T-helper 2 cell (primary cell): ENCODE measurements at places on chromosomes 7 and 10.
A peak's percentile ranks its signal among the peaks of the same experiment; 100 is the strongest.

GRCh38 chr7:1055491-1055955 lies 11.2 kb downstream of the GPR146 start:
- no peak for DNase-seq

DNA sequence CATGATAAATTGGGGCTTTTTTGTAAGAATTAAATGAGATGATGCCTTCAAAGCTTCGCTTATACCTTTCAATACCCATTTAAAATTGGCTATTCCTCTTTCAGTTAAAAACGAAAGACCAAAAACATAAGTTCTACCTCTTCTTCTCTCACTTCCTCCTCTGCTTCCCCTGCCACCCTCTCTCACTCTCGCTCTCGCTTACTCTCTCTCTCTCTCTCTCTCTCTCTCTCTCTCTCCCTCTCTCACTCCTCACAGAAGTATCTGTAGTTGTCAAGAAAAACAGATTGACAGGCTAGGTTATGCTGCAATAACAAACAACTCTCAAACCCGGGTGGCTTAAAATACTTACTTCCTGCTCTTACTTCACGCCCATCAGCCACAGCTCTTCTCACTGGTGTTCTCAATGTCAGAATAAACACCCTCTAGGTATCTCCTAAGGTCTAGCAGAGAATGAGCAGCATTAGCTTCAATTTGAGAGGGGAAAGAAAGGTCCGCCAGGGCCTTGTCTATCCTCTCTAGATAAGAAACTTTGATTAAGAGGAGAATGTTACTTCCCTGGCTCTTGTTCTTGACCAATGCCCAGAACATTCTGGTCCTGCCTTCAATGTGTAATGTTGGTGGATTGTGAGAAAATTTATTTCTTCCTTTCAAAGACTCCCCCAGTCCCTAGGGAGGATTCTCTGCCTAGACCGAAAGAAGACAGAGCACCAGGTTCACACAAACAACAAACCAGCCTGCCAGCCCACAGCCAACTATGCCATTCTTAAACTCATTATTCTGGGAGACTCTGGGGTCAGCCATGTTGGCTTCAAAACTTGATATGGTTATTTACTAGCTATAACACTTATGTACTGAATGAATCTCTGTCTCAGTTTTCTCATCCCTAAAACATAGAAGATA lies 1028.7 kb downstream of the XPNPEP1 start:
- no peak for DNase-seq

- no peak for DNase-seq
These were observed 142.6 kb downstream of the CREB5 start for GRCh38 chr7:28554802-28555471.

GRCh38 chr10:7797582-7797981 lies 9.6 kb downstream of the ATP5F1C start:
- peak; percentile 44 for DNase-seq

GRCh38 chr10:84158550-84158949 lies 15.1 kb upstream of the GPR15LG start:
- no peak for DNase-seq

GRCh38 chr10:12741360-12741804 lies 260.1 kb downstream of the CCDC3 start:
- DNase-seq: no peak

GRCh38 chr10:34918776-34919315 lies 103.8 kb upstream of the PARD3 start:
- no peak for DNase-seq

GRCh38 chr7:26237035-26237807 lies 35.7 kb downstream of the CBX3 start:
- DNase-seq: no peak

DNA sequence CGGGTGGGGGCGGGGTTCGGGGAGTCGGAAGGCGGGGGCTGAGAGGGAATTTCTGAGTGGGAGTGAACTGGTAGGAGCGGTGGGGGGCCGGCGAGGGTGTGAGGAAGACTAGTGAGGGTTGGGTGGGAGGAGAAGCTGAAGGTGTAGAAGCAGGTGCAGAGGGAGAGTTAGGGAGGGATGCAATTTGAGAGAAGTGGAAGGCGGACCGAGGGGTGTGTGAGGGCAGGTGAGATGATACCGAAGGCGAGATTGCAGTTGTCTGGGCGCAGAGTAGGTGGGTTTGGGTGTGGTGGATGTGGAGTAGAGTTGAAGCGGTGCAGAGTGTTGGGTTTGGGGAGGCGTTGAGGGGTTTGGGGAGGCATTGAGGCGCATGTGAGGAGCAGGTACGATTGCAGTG lies 643 bp downstream of the KAT6B start:
- DNase-seq: no peak

DNA sequence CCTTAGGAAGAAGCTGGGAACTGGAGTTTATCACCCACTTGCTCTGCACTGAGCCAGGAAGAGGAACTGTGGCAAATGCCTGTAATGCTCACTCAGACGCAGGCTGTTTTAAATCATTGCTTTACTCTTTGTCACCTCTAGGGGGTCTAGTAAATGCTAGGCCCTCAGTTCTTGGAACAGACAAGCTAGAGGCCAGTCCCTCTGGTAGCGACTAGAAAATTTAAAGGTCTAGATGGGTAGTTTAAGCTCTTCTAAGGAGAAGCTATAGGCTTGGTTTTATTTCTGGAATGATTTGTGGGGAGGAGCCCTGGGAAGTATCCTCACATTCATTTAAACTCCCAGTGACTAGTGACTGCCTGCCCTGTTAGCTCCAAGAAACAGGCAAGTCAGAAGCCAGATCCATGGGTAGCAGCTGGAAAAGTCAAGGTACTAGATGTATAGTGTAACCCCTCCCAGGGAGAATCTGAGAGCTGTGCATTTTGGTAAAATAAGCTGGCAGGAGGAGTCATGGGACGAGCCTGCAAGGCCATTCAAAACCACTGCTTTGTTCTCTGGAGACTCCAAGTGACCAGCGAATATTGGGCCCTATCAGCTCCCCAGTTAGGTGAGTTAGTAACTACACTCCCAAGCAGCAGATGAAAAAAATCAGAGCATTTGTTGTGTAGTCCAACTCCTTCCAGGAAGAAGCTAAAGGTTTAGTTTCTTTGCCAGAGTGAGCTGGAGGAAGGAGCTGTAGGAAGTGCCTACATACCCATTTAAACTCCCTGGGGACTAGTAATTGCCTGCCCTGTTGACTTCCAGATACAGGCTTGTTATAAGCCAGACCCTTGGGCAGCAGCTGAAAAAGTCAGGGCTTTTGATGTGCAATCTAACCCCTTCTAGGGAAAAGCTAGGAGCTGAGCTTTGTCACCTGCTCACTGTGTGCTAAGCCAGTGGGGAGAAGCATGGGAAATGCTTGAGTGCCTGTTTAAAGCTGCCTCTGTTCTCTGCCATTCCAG lies 68.9 kb downstream of the DYNC1I1 start:
- no peak for DNase-seq

DNA sequence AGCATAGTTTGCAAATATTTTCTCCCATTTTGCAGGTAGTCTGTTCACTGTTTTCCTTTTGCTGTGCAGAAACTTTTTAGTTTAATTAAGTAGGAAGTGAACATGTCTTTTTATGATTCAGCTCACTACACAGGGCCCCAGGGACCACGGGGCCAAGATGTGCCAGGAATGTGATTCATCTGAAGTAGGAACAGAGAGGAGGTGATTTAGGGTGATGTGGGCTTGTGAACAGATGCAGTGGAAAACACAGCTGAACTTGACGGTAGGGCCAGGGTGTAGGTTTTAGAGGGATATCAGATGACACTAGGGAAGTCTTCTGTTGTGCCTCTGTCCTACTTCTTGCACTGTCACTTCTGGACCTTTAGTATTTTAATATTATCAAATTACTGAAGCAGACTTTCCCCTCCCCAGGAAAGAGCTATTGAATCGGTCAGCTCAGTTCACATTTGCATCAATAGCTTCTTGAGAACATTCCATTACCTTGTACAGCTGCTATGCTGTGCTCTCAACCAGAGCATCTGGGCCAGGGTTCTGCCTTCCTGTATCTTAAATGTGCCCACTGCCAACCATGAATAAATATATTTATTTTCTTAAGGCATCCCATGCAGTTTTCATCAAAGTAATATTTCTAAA lies 96.9 kb downstream of the OSBPL3 start:
- peak; percentile 26 for DNase-seq

DNA sequence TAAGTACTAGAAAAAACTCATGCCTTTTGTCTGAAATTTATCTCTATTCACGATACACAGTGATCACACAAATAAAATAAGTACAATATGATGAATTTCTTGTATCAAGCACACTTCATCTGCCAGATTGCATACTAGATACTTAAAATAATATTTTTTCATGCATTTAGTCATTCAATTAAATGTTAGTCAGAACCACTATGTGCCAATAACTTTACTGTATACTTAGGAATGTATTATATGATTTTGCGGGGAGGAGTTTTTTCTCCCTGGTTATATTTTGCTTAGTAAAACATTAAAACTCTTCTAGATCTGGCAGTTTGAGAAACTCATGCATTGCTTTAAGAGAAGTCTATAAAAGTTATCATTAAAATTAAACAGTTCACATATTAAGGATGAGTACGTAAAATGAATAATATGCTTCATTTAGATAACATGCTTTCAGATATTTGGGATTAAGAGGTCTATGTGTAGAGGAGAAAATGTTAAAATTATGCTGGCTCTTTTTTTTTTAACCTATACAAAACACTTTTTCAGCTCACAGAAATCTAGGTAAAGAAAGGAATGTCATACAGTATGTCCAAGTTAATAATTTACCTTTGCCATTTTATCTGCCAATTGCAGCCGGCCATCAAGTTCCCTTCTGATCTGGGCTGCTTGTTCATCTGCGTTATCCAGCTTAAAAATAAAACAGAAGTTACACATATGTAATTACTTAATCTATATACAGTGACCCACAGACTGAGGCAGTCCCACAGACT lies 70.1 kb downstream of the RNF133 start:
- no peak for DNase-seq

GRCh38 chr10:92486637-92487036 lies 87.3 kb downstream of the IDE start:
- DNase-seq: no peak

DNA sequence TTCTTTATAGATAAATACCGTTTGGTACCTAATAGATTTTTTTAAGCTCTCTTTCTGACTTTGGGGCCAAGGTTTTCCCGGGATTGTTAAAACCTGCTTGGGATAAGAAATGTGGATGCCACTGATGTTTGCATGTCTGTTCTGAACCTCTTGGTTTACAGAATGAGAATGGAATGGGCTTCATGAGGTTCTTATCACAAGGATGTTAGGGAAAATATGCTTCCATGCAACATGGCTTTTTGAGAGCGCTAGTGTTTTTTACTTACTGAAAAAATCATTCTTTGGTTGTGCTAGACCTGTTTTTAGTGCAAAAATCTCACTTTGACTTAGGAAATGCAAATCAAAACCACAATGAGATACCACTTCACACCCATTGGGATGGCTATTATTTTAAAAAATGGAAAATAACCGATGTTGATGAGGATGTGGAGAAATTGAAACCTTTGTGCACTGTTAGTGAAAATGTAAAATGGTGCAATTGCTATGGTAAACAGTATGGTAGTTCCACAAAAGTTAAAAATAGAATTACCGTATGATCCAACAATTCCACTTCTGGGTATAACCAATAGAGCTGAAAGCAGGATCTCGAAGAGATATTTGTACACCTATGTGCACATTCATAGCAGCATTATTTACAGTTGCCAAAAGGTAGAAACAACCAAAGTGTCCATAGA lies 38.9 kb downstream of the TSPAN14 start:
- no peak for DNase-seq

DNA sequence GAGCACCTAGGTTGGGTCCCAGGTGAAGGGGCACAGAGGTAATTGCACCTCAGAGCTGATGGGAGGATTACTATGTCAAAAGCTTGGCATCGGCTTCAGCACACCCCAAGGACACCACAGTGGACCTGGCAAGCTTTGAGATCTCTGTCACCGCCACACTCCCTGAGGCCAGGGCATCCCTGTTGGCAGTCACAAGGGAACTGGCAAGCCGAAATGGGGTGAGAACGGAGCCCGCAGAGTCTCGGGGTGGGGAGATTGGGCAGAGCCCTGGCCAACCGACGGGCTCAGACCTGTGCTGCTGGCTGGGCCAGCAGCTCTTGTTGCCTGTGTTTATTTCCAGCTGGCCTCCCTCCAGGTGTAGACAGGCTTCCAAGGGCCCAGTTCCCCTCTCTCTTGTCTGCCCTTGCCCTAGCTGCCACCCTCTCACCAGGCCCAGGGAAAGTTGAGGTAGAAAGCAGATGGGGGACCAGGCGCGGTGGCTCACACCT lies 2.5 kb downstream of the HSPB1 start:
- no peak for DNase-seq

DNA sequence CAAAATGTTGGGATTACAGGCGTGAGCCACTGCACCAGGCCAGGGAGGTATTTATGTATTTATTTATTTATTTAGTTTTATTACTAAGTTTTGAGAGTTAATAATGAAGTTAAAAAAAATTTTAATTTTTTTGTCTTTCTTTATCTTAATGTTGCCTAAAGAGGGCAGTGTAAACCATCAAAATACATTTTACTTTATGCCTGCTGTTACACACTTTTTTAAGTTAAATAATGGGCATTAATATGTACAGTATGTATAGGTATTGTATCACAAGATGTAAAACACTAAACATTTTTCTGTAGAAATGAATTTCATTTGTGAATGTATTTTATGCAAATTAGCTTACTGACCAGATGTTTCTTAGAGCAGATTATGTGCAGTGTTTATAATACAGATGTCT lies 129.4 kb downstream of the AASS start:
- DNase-seq: no peak

DNA sequence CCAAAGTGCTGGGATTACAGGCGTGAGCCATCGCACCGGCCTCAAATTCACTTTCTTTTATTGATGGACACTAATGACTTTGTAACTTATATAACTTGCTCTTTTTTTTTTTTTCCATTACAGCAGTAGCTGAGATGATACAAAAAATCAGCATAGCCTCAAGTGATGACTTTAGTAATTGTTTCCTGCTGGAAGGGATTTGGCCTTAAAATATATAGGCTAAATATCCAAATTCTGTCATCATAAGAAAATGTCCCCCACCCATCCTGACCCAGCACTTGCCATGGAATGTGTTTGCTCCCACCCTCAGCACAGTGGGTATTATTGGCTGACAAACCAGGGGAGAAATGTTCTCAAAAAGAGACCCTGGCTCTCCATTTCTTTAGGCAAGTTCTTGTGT lies 1264.1 kb upstream of the AUTS2 start:
- no peak for DNase-seq

DNA sequence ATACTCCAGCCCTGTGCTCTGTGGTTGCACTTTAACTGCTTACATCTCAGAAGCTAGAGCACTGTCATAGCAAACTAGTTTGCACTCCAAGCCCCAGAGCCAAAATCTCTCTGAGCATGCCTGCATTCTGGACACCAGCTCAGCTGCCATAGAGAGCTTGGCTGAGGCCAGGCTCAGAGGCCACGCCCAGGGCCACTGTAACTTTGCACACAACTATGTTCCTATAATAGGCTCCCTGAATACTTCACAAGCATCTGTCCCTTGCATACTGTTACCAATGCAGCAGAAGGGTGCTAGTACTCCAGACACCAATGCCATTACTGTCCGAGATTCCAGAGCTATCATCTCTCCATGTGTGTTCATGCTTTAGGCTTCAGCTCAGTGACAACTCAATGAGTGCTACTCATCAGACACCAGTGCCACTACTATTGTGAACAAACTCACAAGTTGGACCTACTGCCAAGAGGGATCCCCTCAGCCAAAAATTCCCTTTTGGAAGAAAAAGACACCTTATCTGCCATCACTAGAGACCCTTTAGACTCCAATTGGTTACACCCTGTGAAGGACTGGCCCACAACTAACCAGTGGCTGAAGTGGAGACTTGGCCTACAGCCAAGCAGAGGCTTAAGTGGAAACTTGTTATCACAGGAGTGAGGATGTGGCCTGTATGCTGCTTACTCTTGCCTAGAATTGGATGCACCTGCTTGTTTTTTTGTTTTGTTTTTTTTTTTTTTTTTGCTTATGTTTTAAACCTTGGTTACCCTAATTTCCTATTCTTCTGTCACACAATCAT lies 211.6 kb upstream of the MAGI2 start:
- DNase-seq: no peak

GRCh38 chr10:124616836-124617130 lies 127.4 kb downstream of the FAM53B start:
- no peak for DNase-seq
